ENCODE measurements at places on chromosomes 11 and 22.
A peak's percentile ranks its signal among the peaks of the same experiment; 100 is the strongest.

DNA sequence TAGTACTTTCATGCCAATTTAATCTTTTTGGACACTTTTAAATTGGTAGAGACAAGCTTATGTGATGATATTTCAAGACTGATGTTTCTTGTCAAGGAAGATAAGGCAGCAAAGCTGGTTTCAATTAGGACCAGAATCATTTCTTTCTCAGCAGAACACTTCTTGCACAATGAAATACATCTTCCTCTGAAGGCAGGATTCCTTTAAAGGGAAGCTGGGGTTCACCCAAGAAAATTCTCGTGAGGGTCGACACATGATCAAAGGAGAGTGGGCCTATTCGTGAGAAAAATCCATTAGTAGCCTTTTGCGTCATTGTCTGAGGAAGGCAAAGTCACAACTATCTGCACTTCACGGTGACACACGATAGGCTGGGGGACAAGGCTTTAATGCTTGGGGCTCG lies 17.6 kb downstream of the TTC12 start:
- no peak for DNase-seq

DNA sequence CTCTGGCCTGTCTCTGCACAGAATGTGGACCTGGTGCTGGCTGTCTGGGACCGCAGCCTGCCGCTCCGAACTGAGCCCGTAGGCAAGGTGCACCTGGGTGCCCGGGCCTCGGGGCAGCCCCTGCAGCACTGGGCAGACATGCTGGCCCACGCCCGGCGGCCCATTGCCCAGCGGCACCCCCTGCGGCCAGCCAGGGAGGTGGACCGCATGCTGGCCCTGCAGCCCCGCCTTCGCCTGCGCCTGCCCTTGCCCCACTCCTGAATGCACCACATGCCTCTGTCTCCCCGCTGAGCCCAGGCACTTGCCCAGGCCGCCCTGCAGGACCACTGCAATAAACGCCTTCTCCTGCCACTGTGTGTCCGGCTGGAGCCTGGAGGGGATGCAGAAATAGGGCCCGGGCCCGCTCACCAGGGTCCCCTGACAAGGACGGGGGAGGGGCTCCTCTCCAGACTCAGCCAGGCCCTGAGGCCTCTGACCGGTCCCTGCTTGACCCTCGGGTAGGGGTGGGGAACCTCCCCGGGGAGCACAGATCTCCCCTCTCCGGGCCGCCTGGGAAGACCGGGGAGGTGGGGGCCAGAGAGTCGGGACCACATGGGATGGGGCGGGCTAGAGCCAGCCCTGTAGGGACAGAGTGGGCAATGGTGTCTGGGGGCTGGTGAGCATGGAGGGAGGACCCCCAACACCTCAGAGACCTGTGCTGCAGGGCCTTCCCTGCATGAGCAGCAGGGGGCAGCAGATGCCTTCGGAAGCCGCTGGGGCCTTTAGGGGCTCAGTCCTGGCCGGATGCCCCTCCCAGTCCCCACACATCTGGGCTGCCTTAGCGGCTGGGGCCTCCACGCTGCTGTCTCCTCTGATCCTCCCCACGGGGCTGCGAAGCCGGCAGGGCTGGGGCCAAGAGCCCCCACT lies 1.4 kb upstream of the TNNI2 start:
- DNase-seq = peak; percentile 83

DNA sequence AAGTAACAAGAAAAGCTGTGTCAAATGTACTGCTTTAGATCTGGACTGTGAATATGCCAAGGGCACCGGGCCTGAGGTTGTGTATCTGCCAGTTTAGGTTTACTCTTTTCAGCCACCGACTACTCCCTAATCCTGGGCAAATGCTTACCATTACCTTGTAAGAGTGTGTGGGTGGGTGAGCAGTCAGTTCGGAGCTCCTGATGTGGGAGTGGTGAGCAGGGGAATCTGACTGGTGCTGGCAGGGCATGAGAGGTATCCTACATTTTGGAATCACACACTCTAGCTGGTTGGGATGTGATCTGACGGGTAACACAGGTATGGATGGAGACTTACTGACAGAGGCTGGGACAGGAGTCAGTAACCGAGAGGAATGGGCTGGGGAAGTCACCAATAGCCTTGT lies 2.6 kb upstream of the FAM180B start:
- no peak for DNase-seq

DNA sequence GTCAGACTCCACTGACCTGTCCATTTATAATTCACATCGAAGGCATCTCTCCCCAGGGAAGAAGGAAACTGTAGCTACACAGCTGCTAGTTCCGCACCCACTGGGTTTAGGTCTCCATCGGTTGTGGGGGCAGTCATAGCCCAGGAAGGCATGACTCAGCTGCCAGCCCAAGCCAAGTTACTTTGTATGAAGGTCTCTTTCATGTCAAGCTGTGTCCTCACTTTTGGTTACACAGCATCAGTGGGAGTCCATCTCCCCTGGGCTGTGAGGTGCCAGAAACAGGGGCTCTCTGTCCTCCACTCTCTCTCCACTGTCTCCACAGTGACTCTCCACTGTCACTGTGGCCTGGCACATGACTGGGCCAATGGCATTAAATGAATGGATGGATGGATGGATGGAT lies 585.2 kb downstream of the BRD1 start:
- DNase-seq = no peak

DNA sequence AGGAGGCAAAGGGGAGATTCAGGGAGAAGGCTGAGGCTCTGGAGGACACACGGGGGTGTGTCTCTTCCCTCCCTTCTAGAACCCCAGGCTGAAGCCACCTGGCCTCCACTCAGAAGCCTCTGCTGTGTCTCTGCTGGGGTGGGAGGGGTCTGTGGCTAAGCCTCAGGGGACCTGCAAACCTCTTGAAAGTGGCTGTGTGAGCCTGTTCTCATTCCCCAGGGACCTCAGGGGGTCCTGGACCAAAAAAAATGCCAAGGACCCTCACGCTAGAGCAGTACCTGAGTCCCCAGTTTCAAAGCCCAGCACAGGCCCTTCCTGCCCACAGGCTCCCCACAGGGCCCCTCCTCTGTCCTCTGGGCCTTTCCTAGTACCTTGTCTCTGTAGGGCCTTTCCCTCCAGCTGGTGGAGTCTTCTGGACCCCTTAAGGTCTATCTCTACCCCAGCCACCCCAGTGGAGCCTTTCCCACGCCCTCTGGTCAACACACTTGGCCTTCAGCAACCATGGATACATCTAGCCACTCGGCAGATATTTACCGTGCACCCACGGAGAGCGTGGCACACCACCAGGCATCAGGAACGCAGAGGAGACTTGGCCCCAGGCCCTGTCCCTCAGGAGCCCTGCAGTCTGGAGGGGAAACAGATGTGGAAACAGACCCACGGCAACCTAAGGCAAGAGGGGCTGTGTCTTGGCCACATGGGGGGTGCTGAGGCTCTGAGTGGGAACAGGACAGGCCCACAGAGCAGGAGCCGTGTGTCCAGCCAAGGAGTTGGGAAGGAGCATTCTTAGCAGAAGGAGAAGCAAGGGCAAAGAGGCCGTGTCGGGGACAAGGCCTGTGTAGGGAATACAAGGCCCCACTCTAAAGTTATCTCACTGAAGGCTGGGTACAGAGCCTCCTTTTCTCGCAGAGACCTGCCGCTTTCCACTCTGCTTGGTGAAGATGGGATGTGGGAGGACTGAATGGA lies 18.5 kb downstream of the PLA2G6 start:
- no peak for DNase-seq

DNA sequence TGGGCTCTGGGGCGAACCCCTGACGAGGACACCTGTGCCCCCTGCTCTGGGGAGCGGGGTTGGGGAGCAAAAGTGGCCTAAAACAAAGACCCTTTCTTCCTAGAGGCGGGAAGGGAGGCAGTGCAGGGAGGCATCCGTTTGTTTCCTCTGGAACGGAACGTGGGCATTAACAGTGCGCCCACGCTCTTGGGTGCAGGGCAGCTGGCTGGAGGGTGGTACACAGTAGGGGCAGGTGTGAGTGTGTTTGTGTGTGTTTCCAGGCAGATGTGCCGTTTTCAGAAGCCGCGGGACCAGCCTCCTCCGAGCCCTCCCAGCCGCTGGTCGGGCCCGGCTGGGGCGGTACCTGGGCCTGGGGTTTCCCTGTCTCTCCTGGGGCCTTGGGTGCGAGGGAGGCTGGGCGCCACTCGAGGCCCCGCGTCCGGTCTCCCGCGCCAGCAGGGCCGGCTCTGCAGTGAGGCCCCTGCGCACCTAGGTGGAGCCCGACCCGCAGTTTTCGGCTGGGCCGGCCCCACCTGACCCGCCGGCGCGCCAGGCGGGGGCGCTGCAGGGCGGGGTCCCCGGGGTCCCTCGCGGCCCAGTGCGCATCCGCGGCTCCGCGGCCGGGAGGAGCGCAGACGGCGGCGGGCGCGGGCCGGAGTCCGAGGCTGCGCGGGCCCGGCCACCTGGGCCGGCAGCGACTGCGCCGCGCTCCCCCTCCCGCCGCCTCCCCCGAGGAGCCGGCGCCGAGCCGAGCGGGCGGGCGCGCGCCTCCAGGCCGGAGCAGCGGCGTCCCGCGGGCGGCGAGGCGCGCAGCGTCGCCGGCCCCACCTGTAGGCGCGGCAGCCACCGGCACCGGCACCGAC lies 1252.7 kb downstream of the BRD1 start:
- DNase-seq = peak; percentile 73

DNA sequence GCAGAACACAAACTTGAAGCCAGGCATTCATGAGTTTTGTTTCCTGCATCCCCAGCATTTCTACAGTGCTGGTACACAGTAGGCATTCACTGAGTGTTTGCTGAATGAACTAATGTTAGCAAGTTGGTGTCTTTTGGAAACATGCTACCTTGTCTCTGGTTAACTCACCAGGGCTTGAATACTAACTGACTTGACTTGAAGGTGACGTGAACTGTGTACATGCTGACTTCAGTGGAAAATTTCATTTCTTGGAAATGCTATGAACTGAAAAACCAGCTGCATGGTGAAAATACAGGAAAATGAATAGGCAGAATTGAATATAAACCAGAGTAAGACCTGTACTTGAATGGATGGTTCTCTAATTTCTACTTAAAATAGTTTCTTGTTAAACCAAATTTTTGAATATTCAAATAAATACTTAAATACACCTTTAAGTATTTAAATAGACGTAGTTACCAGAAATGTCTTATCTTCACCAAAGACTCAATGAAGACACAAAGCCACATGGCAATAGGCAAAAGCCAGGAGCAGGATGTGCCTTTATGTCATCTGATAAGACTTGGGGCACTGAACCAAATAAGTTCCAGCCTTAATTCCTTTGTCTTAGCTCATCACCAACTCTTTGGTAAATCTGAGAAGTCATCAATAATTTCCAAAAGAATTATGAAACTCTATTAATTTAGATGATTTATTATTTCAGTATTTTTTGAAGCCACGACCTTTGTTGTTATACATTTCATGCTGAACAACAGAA lies 39.7 kb upstream of the POU2AF2 start:
- DNase-seq = no peak

GRCh38 chr11:3037945-3038271 lies 19.3 kb downstream of the CARS1 start:
- no peak for DNase-seq

- peak; percentile 19 for DNase-seq
Measured at GRCh38 chr11:13668957-13669521, 571 bp downstream of the FAR1 start.

DNA sequence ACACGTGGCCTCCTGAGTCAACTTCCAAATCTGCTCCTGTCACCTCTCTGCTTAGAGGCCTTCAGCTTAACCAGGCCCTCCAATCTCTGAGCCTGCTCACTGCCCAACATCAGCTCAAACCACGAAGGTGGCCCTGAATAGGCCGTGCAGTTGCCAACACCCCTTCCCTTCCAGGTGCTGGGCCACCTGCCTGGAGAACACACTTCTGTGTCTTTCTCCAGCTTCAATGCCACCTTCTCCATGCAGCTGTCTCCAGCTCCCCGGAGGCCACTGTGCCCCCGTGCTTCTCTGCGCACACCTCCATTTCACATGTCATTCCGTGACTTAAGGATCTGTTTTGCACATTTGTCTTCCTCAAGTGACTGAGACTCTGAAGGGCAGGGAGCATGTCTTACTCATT lies 5.3 kb downstream of the RELA start:
- no peak for DNase-seq

GRCh38 chr11:78290293-78291176 lies 101.8 kb downstream of the USP35 start:
- DNase-seq = no peak

DNA sequence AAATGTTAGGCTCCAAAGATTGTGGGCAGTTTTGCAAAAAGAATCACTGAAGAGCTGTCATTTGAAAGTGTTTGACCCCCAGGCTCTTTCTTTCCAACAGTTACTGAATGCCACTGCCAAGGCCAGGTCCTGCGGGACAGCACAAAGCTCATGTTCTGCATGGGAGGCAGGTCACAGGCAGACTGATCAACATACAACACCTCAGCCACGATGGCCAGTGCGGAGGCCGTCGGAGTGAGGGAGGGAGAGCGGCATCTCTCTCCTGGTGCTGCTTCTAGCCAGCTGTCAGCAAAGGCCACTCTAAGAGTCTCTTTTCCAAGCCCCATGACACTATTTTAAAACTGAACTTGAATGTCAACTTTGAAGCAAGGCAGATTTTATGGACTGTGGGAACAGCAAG lies 49.9 kb downstream of the ARFGAP3 start:
- DNase-seq = no peak

- DNase-seq = no peak
Measured at GRCh38 chr11:68293708-68294107, 18.7 kb upstream of the LRP5 start.
